ENCODE measurements at places on chromosomes 4 and X. TPM values are rescaled to one million over a fixed set of nuclear protein-coding genes. Genes with fewer than 3 reads are reported as not detected.

DNA sequence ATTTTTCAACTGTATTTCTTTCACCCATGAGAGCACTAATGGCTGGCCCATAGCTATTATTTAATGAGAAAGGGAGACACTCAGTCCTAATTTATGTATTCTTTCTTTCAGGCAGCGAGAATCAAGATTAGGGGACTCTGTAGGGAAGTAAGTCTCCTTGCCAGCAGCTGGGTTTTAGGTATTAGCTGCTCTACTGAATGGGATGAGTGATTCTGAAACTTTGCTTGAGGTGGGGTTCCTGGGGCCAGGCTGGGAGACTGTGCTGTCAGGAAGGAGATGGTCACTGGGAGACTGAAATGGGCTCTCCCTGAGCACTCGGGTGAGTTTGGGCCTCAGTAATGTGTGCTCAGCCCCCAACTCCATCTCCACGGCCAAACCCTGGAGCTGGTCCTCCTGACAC lies 78.7 kb downstream of the LNX1 start:
- no peak for DNase-seq

GRCh38 chr4:15868826-15869413 lies 69.6 kb downstream of the FGFBP1 start:
- no peak for DNase-seq

DNA sequence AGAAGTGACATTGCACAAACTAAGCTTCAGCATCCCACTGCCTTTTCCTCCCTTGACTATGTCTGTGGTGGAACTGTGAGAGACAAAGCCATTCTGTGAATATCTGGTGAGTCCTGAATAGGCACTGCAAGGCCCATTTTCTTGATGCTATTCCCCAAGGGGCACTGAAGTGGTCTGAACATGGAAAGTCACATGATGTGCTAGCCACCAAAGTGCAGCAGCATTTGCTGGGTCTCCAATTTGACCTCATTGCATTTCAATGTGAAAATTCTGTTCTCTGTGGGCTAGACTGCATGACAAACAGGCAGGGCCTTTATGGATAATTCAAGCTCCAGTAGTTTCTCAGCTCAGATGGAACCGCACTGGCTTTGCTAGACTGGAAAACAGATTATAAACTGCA lies 627.4 kb upstream of the BOD1L1 start:
- no peak for DNase-seq

GRCh38 chr4:148006001-148006400 lies 274.1 kb downstream of the ARHGAP10 start:
- no peak for DNase-seq

- DNase-seq: no peak
Observed at GRCh38 chr4:141567326-141567915, 69.0 kb upstream of the IL15 start.

DNA sequence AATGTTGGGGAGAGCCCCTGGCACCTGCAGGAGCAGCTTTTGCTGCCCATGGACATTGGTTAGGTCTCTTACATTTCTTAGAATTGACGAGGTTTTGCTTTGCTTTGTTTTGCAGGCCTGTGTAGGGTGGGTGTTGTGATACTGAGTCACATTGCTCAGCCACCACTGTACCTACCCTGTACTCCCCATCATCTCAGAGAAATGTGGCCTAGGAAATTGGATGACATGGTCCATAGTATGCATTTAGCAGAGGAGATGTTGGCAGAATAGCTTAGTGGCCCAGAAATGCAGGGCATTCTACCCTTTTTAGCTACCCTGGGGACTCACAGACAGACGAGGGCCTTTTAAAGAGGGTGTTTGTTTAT lies 43.7 kb downstream of the IL21 start:
- DNase-seq: no peak

DNA sequence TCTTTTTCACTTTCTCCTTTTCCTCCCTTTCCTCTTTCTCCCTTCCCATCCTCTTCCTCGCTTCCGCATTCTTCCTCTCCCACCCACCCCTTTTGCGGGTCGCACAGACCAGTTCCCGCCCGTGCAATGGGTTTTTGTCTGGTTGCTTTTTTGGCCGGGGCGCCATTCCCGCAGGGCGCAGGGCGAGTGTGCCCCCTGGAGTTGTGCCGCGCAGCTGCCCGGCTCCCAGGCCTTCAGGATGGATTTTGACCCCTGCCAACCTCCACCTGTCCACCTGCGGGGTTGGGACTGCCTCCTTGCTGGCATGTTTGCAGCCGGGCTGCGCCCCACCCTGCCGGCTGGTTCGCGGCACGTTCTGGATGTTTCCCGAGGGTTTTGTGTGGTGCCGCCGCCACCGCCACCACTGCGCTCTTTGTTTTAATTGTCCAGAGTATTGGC lies 578 bp upstream of the SEL1L3 start:
- no peak for DNase-seq

Gene PAGE2
- not detected for polyA plus RNA-seq

DNA sequence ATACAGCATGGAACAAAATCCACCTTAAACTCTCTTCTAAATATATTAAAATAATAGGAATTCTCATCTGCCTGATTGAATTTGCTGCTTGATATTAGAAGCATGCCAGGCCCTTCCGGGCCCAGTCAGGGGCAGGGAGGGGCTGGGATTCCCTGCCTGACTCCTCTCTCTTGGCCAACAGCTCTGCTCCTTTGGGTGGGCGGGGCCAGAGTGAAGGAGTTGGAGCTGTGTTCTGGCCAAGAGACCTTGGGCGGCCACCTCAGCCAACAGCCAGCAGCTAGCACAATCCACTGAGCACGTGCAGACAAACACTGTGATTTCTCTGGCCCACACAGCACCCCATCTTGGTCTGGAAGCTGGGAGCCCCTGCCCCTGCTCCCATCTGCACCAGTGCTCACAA lies 140.3 kb downstream of the PJA1 start:
- DNase-seq: no peak

- DNase-seq: no peak
Observed at GRCh38 chr4:57989430-57989829, 879.2 kb upstream of the IGFBP7 start.

DNA sequence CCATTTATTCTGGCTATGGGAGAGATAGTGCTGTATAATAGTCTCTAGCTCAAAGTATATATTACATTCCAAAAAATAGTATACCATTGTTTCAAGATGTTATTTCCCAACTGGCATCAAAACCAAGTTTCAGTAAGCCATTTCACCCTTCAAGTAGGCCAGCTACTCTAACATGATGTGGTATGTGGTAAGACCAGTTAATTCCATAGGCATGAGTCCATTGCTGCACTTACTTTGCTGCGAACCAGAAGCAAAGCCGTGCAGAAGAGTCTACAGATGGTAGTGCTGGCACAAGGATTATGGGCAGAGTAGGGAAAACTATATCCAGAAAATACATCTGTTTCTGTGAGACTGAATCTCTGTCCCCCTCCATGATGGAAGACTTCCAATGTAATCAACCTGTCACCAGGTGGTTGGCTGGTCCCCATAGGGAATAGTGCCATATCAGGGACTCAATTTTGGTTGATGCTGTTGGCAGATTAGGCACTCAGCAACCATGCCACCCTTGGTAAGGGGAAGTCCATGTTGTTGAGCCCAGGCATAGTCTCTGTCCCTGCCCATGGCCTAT lies 49.8 kb upstream of the HSD17B10 start:
- DNase-seq: no peak

DNA sequence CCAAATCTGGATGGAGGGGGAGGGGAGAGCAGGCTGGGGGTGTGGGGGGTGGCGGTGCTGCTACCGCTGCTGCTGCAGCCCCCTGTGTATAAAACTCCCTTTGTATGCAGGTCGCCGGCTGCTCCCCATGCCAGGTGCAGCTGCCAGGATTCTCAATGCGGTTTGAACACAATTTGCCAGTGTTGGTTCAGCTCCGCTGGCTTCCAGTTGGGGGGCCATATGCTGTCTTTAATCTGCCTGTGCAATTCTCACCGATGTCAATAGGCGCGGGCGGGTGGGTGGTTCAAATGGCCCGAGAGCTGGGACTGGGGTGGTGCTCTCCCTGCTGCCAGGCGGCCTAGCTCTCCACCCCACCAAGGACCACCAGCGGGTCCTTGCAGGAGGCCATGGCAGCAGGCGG lies 257.6 kb downstream of the BCOR start:
- DNase-seq: no peak

GRCh38 chr4:39729557-39729956 lies 31.6 kb downstream of the UBE2K start:
- no peak for DNase-seq

Gene BMPR1B
- polyA plus RNA-seq: 26.8 TPM

Gene TMEM35A
- polyA plus RNA-seq: 10.8 TPM

GRCh38 chr4:118224243-118224829 lies 128.5 kb downstream of the PRSS12 start:
- peak; percentile 31 for DNase-seq

DNA sequence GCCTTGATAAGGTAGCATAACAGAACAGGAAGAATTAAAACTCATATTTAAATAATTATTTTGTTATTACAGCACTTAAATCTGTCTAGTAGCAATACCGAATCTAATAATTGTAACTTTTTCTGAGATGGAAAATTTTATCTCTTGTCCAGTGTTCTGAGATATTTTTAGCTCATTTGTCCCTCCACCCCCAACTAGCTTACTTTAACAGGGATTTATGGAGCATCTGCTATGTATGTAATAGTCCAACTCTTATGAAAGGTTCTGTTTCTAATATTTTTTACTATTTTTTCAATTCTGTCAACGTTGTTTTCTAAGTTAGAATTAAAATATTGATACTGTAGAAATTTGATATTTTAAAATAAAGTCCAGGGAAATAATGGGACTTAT lies 38.2 kb upstream of the NUDT6 start:
- no peak for DNase-seq

Gene RBM41
- 27.0 TPM for polyA plus RNA-seq

DNA sequence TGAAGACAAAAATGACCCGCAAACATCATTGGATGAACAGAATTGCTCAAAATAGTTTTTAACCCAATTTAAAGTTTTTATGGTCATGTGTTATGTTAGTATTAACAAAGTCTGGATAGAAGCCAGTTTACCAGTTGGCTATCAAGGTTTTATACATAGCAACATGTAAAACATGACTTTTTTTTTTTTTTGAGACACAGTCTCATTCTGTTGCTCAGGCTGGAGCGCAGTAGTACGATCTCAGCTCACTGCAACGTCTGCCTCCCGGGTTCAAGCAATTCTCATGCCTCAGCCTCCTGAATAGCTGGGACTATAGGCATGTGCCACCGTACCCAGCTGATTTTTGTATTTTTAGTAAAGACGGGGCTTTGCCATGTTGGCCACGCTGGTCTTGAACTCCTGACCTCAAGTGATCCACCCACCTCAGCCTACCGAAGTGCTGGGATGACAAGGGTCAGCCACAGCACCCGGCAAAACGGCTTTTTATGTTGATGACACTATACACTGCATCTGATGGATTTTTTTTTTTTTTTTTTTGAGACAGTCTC lies 3.4 kb downstream of the SAT1 start:
- DNase-seq: no peak

Data from right renal pelvis (tissue), 4 donors.